SJSA1 (cell line): ENCODE measurements at places on chromosomes 1 and 21. TPM values are rescaled to one million over a fixed set of nuclear protein-coding genes. Genes with fewer than 3 reads are reported as not detected.

DNA sequence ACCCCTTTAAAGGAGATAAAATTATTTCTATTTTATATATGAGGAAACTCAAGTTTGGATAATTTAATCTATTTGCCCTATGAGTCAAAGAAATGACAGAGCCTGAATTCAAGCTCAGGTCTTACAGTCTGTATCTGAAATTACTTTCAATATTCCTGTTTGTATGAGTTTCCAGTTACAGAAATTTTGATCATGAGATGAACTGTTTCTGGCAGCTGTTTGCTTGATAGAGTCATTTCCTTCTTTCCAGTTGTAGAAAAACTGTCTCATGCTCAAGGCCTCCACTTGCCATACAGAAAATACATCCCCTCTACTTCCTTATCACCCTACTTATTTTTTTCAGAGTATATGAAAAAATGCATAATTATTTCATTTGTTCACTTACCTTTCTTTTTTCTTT lies 87.6 kb downstream of the PTPRC start:
- H3K4me3 ChIP-seq = no peak overlapping the region
- DNase-seq = no peak
- no peaks in the 10 kb centered on the region for H3K27me3 ChIP-seq
- H3K27ac ChIP-seq = no peak overlapping the region
- no peaks in the 10 kb centered on the region for H3K4me1 ChIP-seq

Gene BNIPL
- total RNA-seq = 0.42 and 0.75 TPM in 2 replicates

Gene DISP1
- total RNA-seq = 3.7 and 5.2 TPM in 2 replicates

Gene GJB3
- total RNA-seq = not detected in 2 replicates

DNA sequence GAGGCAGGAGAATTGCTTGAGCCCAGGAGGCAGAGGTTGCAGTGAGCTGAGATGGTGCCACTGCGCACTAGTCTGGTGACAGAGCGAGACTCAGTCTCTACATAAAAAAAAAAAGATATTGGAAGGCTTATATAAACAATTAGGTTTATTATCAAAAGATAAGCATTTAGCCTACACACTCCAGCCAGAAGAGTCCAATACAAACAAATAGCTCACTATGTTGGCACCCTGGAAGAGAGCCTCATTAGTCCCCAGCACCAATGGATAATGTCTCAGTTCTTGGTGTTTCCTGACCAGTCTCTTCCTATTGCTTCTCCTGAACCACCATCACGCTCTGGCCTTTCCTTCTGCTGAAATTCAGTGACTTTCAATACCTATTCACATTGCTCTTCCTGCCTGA lies 48.6 kb upstream of the ATP1A1 start:
- peaks cover 24% of the 10 kb centered on the region; the same call in 1 of the 2 replicates for H3K27me3 ChIP-seq
- no peak overlapping the region for H3K4me3 ChIP-seq
- H3K36me3 ChIP-seq = no peaks in the 10 kb centered on the region
- H3K4me1 ChIP-seq = no peaks in the 10 kb centered on the region
- DNase-seq = no peak

GRCh38 chr1:235069176-235069575 lies 59.5 kb downstream of the TOMM20 start:
- H3K4me1 ChIP-seq = peaks cover 41% of the 10 kb centered on the region
- H3K36me3 ChIP-seq = no peaks in the 10 kb centered on the region
- H3K27me3 ChIP-seq = no peaks in the 10 kb centered on the region
- H3K4me3 ChIP-seq = no peak overlapping the region
- H3K27ac ChIP-seq = no peak overlapping the region
- no peak for DNase-seq

DNA sequence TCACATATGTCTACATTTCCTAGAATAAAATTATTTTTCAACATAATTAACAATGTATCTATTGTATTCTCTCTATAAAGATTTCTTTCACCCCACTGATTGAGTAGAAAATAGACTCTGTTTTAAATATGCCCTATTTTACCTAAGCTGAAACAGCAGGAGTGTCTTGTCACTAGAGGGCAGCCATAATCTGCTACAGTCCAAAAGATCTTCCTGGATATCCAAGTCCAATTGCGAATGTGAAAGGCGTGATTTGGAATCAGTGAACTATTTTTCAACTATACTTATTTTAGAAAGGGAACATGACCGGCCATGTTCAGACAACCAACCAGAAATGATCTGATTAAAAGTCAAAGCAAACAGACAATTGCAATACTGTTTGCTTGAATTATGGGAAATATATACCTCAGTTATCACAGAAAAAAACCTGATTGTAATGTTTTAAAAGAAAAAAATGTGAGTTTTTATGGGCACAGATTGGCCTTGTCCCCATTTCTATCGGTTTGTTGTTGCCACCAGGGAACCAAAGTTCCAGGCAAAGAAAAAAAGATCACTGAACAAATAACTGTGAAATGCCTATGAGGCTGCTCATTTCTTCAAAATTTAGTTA lies 1211.0 kb upstream of the ADGRL4 start:
- H3K36me3 ChIP-seq = no peaks in the 10 kb centered on the region
- H3K27ac ChIP-seq = no peak overlapping the region
- no peaks in the 10 kb centered on the region for H3K27me3 ChIP-seq

DNA sequence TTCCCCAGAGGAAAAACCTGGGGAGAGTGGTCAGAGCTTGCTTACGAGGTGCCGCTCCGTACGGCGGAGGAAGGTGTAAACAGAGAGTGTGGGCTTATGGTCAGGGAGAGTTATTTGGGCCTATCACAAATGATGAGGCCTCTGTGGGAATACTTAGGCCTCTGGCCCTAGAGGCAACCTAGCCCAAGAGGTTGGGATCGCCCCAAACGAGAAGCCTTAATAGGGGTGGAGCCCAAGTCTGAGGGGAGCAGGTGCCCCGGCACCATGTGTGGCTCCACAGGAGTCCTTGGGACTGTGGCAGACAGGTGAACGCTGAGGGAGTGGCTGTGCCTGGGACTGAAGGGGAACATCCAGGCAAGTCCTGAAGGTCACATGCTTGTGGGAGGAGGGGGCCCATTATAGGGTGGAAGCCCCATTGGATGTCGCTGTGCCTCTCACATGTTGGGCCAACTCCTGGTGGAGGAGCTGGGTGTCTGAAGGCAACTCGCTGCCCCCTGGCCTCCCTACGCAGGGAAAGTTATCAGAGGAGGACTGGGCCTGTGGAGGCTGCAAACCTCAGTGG lies 135.1 kb downstream of the ZSCAN20 start:
- no peaks in the 10 kb centered on the region for H3K36me3 ChIP-seq
- H3K27me3 ChIP-seq = no peaks in the 10 kb centered on the region
- H3K4me1 ChIP-seq = no peaks in the 10 kb centered on the region
- H3K4me3 ChIP-seq = no peak overlapping the region
- no peak overlapping the region for H3K27ac ChIP-seq

DNA sequence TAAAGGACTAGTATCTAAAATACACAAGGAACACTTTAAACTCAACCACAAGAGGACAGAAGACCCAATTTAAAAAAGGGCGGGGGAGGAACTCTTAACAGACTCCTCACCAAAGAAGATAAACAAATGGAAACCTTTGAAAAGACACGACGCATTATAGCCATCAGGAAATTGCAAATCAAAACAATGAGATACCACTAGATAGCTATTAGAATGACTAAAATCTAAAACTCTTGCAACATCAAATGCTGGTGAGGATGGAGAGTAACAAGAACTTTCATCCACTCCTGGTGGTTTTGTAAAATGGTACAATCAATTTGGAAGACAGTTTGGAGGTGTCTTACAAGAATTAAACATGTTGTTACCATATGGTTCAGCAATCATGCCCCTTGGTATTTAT lies 708.2 kb downstream of the BRINP3 start:
- H3K36me3 ChIP-seq = no peaks in the 10 kb centered on the region
- H3K27me3 ChIP-seq = no peaks in the 10 kb centered on the region
- H3K4me3 ChIP-seq = no peak overlapping the region
- no peaks in the 10 kb centered on the region for H3K4me1 ChIP-seq

Gene KCNA3
- total RNA-seq = not detected in 2 replicates

Gene TSTD1
- 3.1 TPM in 1 of 2 replicates, not detected in the other for total RNA-seq

Gene CD101
- total RNA-seq = 0.05 and 0.50 TPM in 2 replicates

Gene EDN2
- total RNA-seq = 3.0 and 6.7 TPM in 2 replicates

GRCh38 chr1:198253668-198254067 lies 96.9 kb downstream of the NEK7 start:
- no peak overlapping the region for H3K27ac ChIP-seq
- H3K4me1 ChIP-seq = peaks cover 30% of the 10 kb centered on the region
- H3K4me3 ChIP-seq = no peak overlapping the region
- no peaks in the 10 kb centered on the region for H3K27me3 ChIP-seq

- H3K36me3 ChIP-seq = peaks cover 51% of the 10 kb centered on the region
- 0 out of 2 replicates have a peak, but pooled peaks cover 4% of the 10 kb centered on the region for H3K4me1 ChIP-seq
- H3K27ac ChIP-seq = no peak overlapping the region
Observed at GRCh38 chr1:24451746-24452145, 36.1 kb downstream of the NIPAL3 start.

- no peaks in the 10 kb centered on the region for H3K27me3 ChIP-seq
- no peak overlapping the region for H3K27ac ChIP-seq
- peaks cover 20% of the 10 kb centered on the region for H3K36me3 ChIP-seq
- H3K4me1 ChIP-seq = no peaks in the 10 kb centered on the region
- H3K4me3 ChIP-seq = no peak overlapping the region
Observed at GRCh38 chr1:198214924-198215323, 58.1 kb downstream of the NEK7 start.

Gene GJA8
- not detected in 2 replicates for total RNA-seq
